ENCODE measurements at places on chromosomes 4 and X.

GRCh38 chr4:8376361-8377102 is 64.0 kb downstream of the ACOX3 start:
- DNase-seq = no peak

DNA sequence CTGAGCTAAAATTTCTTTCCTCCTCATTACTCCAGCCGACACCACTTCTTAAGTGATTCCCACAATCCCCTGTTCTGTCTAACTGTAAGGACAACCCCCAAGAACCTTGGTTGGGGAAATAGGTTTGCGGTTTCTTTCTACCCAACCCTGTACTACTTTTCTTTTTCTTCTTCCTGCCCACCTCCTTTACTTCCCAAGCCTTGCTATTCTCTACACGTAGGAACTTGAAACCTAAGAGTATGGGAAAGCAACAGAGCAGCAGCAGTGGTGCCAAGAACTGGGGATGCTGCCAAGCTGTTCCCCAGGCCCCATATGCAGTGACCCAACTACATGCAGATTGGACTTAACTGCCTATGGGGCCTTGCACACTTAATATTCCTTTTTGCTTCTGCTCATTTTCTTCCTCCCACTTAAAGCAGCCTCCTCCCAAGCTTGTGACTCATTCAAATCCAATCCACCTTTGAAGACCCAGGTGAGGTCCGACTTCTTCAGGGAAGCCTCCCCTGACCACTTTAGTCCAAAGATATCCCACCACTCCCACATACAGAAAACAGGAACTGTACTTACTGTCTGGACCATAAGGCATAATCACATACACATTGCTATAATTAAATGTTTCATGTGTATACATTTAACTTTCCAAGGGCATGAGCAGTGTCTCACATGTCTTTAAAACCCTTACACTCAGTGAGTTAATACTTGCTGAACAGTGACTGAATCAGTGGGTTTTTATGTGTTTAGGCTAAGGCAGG is 1.7 kb downstream of the FAM120C start:
- DNase-seq = no peak

GRCh38 chr4:146340798-146341197 is 126.5 kb downstream of the REELD1 start:
- DNase-seq = no peak

GRCh38 chrX:7147413-7147977 is at the start of gene STS:
Gene STS, plus strand, starts transcription at chrX:7147712. Its CDS starts 105,488 bp downstream, at chrX:7253200.
- peak; percentile 21 for DNase-seq

DNA sequence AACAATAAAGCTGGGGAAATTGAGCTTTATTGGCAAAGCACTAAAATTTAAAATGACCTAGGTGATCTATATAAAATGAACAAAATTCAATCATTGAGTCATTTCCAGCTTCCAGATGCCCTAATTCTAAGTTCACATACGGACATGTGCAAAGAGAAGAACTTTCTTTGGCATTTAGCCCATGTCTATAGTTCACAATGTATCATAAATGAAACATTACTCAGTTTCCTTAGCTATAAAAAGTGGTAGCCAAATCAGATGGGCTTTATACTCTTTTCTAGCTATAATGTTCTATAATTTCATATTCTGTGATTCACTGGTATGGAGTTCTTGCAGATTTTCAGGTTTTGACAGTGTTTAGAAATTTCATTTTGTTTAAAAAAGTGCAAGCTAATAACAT is 327.4 kb downstream of the KCTD8 start:
- DNase-seq = no peak

GRCh38 chrX:48696909-48697727 is 584 bp downstream of the SUV39H1 start:
- DNase-seq = no peak

DNA sequence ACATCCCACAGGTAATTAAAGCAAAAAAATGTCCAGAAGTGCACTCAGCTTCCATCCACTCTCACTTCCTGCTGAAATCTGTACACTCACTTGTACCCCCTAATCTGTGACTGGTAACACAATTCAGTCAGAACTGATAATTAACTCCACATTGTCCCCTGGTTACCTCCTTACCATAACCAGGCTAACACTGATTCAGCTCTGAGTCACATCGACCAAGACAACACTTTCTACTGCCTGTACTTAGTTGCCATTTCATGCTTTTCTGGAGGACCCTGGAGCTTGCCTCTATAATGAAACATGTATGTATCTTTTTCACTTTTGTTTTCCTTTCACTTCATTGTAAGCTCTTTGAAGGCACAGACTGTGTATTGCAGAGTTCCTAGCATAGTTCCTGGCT is 130.9 kb upstream of the GABRG1 start:
- no peak for DNase-seq

DNA sequence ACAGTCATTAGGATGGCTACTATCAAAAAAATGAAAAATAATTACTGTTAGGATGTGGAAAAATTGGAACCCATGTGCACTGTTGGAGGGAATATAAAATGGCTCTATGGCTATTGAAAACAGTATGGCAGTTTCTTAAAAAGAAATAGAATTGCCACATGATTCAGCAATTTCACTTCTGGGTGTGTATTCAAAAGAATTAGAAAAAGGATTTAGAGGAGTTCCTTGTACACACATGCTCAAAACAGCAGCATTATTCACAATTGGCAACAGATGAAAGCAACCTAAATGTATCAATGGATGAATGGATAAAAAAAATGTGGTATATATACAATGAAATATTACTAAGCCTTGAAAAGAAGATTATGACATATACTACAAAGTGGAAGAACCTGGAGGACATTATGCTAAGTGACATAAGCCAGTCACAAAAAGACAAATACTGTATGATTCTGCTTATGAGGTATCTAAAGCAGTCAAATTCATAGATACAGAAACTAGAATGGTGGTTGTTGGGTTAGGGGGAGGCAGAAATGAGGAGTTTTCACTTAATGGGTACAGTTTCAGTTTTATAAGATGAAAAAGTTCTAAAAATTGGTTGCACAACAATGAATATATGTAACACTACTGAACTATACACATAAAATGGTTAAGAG is 123.2 kb downstream of the ELOVL6 start:
- DNase-seq = no peak

GRCh38 chr4:105057370-105058105 is 89.1 kb upstream of the TET2 start:
- DNase-seq = no peak

DNA sequence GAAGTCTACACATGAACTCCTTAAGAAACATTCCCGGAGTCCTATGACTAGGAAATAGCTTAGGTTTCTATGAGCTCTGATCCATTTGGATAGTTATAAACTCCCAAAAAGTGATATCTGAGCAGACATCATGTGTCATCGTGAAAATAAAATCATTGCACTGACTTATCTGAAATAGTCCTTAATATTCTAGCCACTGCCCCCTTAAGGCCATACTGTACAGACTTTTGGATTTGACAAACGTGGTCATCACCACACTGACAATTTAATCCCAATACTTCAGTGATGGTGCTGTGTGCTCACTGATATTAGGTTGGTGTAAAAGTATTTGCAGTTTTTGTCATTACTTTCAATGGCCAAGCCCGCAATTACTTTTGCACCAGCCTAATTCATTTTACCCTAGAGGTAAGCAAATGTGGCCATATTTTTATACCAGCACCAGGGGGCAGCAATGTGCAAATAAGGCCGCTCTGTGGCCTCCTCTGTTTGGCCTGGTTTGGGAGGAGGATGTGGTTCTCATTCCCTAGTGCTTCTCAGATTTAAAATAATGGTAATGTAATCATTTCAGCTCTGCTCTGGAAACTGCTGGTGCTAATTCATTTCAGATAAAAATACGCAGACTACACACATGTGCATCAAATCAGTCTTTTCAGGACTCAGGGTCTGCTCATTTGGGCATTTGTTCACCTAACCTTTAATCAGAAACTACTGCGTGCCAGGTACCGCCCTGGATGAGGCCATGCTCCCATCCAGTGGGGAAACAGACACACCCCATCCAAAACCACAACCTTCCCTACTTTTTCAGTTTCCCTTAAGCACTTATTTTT is 196.4 kb upstream of the C1QTNF7 start:
- peak; percentile 51 for DNase-seq

GRCh38 chrX:49884290-49884862 is 5.1 kb downstream of the USP27X start:
- no peak for DNase-seq

DNA sequence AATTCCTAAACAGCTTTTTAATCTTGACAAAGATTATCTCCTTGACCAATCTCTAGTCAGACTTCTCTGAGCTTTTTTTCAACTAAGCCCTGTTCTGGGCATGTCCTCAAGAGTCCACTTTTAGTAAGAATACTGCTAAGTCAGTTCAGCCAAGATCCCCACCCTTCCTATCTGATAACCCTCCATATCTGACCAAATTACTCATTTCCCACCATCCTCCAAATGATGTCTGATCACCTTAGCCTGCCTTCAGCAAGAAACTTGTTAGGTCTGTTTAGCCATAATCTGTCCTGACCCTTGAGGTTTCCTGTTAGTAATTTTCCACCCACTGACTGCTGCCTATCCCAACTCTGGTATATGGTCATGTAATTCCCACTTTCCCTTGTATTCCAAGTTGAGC is 65.2 kb downstream of the FAM13A start:
- no peak for DNase-seq

DNA sequence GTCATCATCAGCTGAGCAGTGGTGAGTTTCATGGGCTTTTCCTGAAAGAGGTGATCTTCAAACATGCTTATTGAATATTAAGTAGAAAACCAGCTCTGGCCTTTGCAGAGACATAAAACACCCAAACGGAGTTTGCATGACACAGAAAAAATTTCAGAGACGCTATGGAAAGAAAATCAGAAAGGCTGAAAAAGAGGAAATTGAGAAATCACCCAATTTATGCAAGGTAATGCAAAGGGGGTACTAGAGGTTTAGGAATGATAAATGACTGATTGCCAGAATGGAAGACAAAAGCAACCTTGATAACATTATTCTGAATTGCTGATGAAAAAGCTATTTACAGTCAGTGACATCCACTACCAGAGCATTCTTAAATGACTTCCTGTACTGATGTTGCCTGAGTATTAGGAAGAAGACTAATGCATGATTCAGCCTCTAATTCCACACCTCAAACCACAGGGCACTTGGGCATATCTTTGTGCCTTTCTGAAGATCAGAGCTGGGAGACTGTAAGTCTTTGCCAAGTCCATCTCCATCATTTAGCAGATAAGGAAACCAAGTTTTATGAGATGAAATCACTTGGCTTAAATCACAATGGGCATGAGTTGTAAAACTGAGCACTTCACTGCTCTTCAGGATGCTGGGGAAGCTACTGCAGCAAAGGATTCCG is 565.7 kb downstream of the PPARGC1A start:
- no peak for DNase-seq

DNA sequence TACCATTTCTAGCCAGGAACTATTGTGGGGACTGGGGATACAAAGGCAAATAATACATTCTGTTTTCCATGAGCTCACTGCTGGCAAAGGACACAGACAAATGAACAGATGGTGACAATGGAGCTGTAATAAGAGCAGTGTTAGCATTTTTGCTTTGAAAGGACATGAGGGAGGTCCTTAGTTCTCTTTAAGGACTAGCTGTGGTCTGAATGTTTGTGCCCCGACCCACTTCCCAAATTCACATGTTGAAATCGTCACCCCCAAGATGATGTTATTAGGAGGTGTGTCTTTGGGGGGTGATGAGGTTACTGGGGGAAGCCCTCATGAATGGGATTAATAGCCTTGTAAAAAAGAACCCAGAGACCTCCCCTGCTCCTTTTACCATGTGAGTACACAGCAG is 30.3 kb downstream of the CCNG2 start:
- DNase-seq = no peak

DNA sequence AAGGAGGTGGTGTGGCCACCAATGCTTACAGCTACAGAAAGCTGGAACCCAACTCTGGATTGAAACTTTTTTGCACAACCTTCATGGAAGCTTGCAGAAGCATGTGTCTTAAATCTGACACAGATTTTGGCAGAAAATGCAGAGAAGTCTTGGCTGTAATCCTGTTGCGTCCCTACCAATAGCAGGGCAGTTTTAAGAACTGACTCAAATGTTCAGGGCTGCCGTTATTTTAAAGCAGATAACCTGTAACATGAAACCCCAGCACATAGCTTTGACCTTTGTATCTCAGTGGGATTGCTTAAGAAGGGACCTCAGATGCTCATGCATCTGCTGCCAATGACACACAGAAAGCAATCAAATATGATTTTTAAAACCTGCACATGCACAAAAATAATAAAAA is at the start of gene VEGFD:
VEGFD (minus strand) TSS at position 110 of the 400 bp plus-strand sequence. CDS start 467 bp downstream, outside the sequence.
- no peak for DNase-seq

- DNase-seq = no peak
These were observed 16.1 kb upstream of the EXOSC9 start for GRCh38 chr4:121784975-121785374.
